ENCODE measurements at places on chromosomes 5 and 9.

GRCh38 chr9:136728548-136729123, 14.1 kb downstream of the LCN10 start:
- no peak for DNase-seq

DNA sequence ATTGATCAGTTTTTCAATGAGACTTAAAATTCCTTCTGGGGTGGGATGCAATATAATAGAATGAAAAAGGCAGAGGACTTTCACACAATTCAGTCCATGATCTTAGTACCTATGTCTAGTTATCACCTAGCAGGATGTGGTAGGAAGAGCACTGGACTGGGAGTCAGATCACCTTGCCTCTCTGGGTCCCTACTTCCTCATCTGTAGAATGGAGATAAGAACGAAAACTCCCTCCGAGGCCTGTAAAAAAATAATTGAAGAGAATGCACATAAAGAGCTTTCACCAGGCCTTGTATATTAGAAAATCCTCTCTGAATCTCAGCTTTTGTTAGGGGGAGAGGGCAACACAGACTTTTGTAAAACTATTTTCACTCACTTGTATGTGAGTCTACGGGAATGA, 681 bp upstream of the TMEFF1 start:
- no peak for DNase-seq

- DNase-seq = no peak
Measured at GRCh38 chr5:119902593-119902992, 273.2 kb downstream of the FAM170A start.

DNA sequence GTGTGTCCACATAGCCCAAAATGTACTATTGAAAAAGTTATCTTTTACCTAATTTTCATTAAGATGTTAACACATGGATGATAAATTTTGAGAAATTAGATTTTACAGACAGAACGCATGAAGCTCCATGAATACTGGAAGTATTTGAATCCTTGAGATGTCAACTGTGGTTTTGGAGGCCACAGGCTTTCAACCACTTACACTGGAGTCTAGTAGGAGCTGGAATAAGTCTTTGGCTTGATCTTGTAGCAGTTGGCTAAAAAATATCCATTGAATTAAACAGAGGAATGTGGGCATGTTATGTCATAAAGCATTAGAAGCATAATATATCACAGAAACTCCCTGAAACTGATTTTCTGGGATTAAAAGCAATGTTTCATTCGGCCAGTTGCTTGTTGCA, 52.9 kb downstream of the CAMK4 start:
- no peak for DNase-seq

DNA sequence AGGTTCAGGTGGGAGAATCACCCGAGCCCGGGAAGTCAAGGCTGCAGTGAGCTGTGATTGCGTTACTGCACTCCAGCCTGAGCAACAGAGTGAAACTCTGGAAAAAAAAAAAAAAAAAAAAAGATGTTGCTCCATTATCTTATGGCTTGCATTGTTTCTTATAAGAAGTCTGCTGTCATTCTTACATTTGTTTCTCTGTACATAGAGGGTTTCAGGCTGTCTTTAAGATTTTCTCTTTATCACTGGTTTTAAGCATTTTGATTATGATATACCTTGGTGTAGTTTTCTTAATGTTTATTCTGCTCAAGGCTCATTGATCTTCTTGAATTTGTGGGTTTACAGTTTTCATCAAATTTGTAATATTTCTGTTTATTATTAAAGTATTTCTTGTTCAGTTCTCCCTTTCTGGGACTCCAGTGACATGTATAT, 35.2 kb downstream of the MVB12B start:
- no peak for DNase-seq

DNA sequence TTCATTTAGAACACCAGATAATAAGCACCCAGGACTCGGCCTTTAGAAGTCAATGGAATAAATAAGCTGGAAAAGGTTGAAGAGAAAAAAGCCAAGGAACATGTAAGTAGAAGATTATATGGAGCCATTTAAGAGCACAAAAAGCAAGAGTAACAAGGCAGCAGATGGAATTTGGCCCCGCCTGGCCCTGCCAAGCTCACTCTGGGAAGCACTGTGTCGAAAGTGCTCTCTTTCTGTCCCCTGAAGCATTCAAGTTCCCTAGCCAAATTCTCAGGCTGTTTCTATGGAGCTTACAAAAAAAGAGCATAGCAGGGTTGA, 73.0 kb upstream of the GPR151 start:
- DNase-seq = no peak

GRCh38 chr5:149654231-149654630, 72.9 kb downstream of the ARHGEF37 start:
- no peak for DNase-seq

- DNase-seq = no peak
Measured at GRCh38 chr9:137515338-137515724, 34.9 kb downstream of the PNPLA7 start.

All from CD8-positive, alpha-beta T cell (primary cell).